Gastroesophageal sphincter (tissue), 4 donors: ENCODE measurements at places on chromosomes 12 and 14. TPM values are rescaled to one million over a fixed set of nuclear protein-coding genes. Genes with fewer than 3 reads are reported as not detected.

GRCh38 chr12:26164118-26164517, 31.3 kb upstream of the SSPN start:
- ATAC-seq: no peak

CCDC92 gene
- total RNA-seq: 38.4 TPM

CD163 gene
- total RNA-seq: 76.0 TPM

BCL7A gene
- 5.9 TPM for total RNA-seq
